ENCODE measurements at places on chromosomes 7 and 10. TPM values are rescaled to one million over a fixed set of nuclear protein-coding genes. Genes with fewer than 3 reads are reported as not detected.

The OR2A5 gene
- not detected for polyA plus RNA-seq

GRCh38 chr10:11147722-11148121 is 130.1 kb downstream of the CELF2 start:
- no peak for DNase-seq

DNA sequence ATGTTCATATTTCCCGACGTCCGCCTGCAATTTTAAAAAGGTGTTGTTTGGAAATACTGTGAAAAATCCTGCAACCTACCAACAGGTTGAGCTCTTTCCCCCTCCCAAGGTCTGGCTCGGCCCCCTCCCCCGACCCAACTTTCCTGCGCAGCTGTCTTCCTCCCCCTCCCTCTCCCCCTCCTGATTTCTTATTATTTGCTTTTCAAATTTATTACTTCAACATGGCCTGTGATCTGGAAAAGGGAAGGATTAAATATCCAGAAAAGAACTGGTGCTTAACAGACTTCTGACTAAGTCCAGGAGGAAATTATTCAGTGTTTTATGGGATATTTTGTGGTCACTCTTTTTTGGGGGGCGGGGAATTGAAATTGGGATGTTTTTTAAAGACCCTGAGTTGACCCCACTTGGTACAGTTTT is 2.4 kb downstream of the ARID5B start:
- DNase-seq, result peak; percentile 31

GRCh38 chr10:120477021-120477742 is 20.2 kb downstream of the PLPP4 start:
- no peak for DNase-seq

The HTR5A gene
- not detected for polyA plus RNA-seq

DNA sequence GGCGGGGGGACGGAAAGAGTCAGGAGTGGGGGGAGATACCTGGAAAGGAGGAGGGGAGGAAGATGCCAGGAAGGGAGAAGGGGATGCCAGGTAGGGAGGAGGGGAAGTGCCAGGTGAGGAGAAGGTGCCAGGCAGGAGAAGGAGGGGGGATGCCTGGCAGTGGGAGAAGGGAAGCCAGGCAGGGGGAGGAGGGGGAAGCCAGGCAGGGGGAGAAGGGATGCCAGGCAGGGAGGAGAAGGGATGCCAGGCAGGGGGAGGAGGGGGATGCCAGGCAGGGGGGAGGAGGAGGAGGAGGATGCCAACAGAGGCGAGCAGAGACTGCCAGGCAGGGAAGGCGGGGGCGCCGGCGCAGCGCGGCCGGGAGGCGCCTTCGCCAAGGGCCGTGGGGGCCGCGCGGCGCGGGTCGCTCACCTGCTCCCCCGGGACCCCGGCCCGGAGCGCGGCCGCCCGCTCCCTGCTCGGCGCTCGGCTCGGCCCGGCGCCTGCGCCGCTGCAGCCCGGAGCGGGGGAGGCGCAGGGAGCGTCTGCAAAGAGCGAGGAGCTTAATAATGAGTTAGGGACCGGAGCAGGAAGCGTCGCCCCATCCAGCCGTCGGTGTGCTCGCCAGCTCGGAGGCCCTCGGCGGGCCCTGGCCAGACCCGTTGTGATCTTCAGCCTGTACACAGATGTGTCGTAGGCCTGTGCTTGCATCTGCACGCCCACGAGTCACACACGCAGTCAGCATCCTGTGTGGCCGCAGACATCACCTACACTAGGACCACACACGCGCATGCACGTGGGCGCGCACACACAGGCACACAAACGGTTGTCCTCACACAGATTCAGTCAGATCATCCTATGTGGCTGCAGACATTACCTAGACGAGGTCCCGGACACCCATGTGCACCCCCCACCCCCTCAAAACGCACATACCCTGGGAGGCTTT is 28.4 kb upstream of the SMARCD3 start:
- peak; percentile 35 for DNase-seq

- no peak for DNase-seq
Measured at GRCh38 chr10:86674912-86675311, 6.6 kb downstream of the LDB3 start.

- no peak for DNase-seq
Measured at GRCh38 chr10:89213191-89213808, 6.2 kb upstream of the CH25H start.

DNA sequence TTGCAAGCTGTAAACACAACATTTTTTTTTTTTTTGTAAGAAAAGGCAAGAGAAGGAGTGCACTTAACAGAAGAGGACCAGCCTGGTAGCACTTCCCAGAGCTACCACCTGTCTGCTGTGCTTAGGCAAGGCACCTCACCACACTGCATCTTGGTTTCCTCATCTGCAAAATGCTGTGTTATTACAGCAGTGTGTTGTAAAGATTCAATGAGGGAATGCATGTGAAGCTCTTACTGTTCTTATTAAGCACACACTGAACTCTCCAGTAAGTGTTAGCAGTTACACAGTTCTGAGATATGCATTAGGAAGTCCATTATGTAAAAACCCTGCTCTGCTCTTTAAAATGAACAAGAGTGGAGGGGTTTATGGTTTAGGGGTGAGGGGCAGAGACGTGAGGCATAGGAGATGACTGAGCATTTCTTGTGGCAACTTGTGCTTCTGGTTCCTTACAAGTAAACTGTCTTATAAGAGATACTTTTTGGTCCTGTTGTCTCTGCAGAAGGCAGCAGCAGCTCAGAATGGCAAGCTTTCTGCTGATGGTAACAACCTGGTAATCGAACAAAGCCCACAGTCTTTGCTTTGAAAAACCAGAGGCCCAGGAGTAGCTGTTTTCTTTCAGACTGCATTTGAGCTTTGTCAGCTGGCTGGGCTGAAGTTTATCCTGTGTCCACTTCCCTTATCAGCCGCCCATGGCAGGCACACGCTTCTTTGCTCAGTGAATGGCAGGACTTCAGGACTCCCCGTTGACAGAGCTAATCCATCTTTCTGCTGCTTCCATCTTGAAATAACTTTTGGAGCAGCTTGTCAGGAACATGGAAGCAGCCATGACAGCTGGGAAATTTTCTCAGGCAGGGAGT is 98.8 kb upstream of the BMPER start:
- DNase-seq, result no peak

The IGFBP3 gene
- 225 TPM for polyA plus RNA-seq

DNA sequence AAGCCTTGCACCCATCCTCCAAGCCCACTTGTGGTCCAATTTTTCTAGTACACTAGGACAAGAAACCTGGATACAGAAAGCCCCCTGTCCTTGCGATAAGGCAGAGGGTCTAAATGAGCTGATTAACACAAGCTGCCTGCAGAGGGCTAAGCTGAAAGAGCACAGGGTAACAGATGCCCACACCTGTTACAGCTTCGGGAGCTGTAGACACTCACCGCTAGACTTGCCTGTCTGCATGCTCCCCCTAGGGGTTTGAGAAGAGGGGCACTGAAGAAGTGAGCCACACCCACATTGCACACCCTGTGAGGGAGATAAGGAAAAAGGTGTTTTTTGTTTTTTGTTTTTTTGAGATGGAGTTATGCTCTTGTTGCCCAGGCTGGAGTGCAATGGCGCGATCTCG is 386.5 kb upstream of the AUTS2 start:
- no peak for DNase-seq

DNA sequence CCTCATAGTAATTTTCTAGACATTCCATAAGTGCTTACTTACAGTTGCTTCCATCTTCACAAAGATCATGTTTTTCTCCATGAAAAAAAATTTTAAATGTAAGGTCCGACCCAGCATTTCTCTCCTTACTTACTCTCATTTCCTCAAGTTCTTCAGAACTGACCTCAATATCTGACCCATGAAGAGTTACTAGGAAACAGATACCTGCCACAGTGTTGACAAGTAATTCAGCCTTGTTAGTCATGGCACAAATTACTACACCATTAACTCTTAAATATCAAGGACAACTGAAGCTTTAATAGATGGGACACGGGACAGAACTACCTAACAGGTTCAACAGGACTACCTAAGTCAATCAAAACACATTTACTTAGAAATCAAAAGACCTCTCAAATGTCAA is 316.2 kb downstream of the POM121L12 start:
- no peak for DNase-seq

GRCh38 chr10:63110940-63111339 is 22.2 kb upstream of the NRBF2 start:
- no peak for DNase-seq

GRCh38 chr10:17980846-17981565 is 29.3 kb downstream of the SLC39A12 start:
- DNase-seq, result no peak

All from forelimb muscle (tissue), 1 donor.